ENCODE measurements at places on chromosomes 11 and 22.

DNA sequence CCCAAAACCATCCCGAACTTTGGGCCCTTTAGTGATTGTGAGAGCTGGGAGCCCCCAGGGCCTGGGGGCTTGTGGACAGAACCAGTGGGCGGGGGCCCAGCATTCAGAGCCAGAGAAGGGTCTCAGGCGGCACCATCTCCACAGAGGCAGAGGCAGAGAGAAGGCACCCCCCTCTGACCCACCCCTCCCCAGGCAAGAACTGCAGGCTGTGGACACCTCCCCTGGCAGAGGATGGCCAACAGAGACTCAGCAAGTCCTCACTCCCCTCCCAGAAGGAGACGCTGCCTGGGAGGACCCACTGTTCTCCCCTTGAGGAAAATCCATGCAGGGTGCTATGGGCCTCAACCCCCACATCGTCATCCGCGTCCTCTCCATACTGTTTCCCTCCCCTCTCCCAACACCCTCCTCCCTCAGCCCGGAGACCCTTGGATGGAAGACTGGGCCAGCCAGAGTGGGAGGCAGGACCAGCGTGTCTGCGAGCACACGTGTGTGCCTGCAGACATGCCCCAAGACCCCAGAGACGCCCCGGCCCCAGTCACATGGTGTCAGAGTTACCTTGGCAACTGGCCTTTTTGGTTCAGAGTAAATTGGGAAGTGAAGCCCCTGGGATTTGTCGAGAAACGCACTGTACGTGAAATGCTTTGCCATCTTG, 42.6 kb downstream of the KCNC1 start:
- no peak for DNase-seq

DNA sequence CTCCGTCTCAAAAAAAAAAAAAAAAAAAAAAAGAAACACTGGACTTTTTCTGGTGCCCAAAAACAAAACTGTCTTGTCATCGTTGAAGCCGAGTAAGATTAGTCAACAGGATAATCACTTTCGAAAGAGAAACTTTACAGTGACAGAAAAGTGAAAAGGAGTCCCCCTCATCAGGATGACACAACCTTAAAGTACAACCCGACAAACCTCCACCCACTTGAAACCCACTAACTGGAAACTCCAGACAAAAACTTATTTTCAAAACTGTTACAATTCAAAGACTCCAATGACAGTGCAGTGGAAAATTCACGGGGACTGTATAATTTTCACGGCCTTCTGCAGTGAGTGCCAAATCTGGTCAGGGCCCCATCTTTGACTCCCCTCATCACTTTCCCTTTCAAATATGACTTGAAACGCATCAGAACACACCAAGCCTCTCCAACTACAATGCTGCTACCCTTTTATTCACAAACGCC, 1.3 kb downstream of the DENND5A start:
- peak; percentile 91 for DNase-seq

DNA sequence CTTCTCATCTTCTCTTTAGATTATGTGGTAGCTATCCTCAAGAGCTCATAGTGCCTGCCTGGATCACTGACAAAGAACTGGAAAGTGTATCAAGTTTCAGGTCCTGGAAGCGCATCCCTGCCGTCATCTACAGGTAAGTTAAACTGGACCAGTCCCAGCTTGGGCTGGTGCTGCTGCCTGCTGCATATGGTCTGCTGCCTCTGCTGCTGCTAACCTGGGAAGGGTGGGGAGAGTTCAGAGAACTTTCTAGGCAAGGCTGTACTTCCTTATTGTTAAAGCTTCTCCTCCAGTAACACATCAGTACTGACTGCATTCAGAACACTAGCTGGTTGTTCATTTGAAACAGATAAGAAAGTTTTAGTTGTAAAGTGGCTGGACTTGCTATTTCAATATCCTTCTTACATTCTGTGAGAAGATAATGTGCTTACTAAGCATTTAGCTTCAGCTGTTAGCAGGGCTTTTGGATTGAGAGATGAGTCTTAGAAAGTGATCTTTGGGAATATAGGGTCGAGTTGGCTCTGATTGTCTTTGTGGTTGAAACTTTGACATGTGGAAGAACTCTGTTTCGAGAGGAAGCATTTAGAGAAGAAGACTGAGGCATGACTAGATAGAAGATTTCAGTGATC, 77.3 kb upstream of the HORMAD2 start:
- DNase-seq, result no peak

DNA sequence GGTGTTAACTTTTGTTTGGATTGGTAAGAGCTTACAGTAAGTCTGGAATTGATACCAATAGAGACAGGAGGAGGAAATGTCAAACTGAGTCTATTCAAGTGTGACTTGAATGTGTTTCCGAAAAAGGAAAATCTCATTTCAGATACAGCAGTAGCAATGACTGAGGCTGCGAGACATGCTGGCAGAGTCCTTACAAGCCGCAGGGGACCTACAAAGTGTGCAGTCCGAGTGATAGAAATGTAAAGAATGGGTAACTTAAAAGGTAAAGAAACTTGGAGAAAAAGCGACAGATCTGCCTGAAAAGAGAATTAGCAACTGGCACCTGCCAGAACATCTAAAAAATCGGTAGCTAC, 444 bp downstream of the CWF19L2 start:
- no peak for DNase-seq

DNA sequence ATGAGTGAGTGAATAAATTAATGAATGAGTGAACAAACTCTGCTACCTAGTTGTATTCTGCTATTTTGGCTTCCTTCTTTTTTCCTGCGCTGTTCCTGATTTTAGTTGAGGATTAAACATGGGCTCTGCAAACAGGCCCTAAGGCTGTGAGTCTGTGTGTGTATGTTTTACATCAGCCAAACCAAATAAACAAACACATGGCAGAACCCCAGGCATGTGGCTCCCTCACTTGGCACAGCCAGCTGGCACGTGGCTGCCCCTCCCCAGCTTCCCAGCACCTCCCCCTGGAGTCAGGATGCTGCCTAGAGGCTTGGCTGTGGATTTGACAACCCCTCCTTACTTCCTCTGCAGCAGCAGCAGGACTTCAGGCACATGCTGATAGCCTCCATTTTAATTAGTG, 593.2 kb downstream of the INSC start:
- no peak for DNase-seq

GRCh38 chr11:112226831-112227401, 688 bp downstream of the PTS start:
- DNase-seq, result no peak

DNA sequence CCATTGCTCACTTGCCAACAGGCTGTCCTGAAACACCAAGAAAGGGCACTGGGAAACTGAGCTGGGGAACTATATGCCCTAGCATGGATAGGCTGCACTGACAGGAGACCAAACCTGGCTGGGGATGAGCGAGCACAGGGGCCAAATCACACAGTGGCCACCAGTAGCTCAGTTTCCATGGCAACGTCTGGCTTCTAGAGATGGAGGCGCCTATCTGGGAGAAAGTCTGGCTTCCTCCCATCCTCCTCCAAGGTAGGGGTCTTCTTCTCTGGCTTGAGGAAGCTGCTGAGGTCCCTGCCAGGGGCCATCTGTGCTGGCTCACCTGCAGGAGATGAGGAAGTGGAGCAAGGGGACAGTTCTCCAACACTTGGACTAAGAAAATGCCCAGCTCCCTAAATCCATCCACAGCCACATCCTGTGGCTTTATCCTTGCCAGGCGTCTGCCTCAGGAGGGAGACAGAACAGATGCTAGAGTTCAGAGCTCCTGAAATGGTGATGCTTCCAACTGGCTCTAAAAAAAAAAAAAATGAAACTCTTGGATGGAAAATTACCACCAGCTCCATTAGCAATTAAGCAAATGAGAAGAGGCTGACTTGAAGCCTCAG, 48.3 kb downstream of the SYT13 start:
- no peak for DNase-seq

DNA sequence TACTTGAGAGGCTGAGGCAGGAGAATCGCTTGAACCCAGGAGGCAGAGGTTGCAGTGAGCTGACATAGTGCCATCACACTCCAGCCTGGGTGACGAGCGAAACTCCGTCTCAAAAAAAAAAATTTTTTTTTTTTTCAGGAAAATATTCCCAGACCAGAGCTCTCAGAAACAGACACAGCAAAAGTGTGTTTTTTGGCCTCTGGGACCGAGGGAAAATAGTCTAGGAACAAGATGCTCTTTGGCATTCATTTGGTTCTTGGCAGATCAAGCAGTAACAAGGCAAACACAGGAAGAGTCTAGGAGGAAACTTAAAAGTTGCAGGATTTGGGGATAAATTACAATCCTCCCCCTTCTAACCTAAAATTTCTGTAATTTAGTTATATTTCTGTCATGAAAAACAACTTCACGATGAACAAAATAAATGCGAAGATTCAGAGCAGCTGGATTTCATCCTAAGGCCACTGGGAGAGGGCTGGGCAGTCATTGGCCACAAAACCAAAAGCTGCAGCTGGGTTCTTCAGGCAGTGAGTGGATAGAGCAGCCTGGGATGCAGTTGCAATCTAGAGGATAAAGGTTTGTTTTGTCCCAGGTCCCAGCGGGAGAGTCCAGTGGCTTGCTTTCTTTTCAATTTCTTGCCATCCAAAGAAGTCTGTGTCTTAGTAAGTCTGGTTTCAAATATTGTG, 19.7 kb downstream of the ATG16L2 start:
- no peak for DNase-seq

GRCh38 chr11:95093548-95093947, 3.9 kb downstream of the ENDOD1 start:
- no peak for DNase-seq

DNA sequence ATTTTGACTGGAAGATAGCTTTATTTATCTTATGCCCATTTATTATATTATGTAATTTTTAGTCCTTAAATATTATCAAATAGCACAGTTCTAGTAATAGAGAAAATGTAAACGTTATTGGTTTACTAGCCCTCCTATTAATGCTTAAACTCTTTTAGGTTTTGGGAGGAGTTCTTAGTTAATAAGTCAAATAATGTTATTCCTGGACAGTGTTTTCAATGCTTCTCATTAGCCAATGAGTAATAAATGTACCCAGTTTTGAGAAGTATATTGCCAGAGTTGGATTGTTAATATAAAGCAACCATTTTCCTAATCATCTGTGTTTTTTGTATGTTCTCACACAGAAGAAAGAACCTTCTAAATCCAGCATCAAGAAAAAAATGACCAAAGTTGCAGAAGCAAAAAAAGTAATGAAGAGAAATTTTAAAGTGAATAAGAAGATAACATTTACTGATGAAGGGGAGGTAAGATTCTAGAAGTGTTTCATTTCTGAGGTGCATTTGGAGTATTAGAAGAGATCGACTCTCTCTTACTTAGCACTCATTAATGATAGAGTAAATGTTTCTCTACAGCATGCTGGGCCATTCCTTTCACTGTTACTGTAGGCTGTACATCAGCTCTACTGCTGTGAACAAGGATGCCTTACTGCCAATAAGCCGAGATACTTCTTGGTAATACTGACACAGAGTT, 173.4 kb downstream of the DDX10 start:
- no peak for DNase-seq

DNA sequence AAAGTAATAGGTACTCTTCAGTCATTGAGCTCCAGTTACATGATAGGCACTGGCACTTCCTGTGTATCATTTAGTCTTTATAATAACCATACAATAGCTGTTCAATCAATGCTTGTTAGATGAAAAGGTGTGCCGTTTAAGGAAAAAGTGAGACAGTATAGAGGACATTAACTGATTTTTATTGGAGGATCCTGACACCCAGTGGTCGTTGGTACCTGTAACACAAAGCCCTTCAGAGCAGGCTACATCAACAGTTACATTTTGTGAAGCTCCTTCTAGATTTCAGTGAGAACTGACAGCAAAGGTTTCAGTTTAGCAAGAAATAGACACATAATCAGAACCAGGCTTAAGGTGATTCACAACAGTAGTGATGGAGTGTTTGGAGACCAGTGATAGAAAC, 44.2 kb downstream of the CCDC81 start:
- DNase-seq, result no peak

GRCh38 chr11:104402812-104403521, 239.0 kb upstream of the PDGFD start:
- DNase-seq, result peak; percentile 48

DNA sequence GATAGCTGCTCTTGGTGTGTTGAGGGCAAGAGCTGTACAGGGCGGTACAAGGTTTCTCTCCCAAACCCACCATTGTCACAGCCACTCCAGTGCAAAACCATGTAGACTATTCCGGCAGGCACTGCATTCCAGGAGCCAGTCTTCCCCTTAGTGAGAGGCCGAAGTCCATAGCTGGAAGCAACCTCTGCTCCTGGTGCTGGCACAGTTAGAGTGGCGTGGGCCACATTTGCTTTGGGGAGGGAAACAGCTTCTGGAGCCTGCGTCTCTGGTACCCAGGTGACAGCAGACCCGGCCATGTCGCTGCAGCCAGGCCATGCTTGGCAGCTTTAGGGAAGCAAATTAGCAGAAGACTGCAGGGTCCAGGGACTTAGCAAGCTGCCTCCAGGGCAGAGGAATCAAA, 788.0 kb downstream of the BRD1 start:
- DNase-seq, result no peak

DNA sequence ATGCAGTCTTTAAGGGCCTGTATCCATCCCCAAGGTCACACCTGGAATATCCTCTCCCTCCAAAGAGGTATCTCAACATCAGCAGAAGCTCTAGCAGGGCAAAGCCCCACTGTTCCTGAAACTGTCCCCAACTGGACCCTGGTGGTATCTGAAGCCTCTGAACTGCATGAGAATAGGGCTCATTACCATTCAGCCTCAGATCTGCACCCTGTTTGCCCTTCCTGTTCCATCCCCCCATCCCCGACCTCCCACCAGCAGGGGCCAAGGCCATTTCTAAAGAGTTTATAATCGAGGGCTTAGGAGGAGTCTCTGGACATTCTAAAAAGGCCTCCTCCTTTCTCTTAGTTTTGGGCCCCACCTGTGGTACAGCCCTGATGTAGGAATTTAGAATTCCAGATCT, 74.0 kb upstream of the THY1 start:
- DNase-seq, result no peak

- no peak for DNase-seq
These were observed 13.9 kb downstream of the SBF1 start for GRCh38 chr22:50460938-50461337.

DNA sequence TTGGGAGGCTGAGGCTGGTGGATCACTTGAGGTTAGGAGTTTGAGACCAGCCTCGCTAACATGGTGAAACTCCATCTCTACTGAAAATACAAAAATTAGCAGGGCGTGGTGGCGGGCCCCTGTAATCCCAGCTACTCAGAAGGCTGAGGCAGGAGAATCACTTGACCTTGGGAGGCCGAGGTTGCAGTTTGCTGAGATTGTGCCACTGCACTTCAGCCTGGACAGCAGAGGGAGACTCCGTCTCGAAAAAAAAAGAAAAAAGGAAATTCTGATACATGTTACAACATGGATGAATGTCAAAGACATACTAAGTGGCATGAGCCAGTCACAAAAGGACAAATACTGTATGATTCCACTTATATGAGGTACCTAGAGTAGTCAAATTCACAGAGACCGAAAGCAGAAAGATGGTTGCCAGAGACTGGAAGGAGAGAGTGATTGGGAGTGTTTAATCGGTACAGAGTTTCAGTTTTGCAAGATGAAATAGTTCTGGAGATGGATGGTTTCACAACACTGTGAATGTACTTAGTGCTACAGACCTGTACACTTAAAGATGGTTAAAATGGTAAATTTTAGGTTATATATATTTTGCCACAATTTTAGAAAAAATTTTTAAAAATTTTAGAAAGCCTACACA, 92.3 kb downstream of the BLID start:
- DNase-seq, result no peak

GRCh38 chr11:65719871-65720210, 757 bp downstream of the RNASEH2C start:
- DNase-seq, result no peak

GRCh38 chr11:12148882-12149281, 38.5 kb downstream of the MICAL2 start:
- DNase-seq, result no peak

Measured in common myeloid progenitor, CD34-positive (primary cell).